HL-60 (cell line): ENCODE measurements at places on chromosomes 16 and 17.

DNA sequence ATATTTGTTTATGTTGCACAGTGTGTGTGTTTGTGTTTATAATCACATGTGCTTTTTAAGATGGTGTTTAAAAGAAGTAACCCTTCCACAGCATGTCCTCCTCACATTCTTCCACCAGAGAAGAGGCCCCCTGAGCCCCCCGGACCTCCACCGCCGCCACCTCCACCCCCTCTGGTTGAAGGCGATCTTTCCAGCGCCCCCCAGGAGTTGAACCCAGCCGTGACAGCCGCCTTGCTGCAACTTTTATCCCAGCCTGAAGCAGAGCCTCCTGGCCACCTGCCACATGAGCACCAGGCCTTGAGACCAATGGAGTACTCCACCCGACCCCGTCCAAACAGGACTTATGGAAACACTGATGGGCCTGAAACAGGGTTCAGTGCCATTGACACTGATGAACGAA, 69.2 kb downstream of the CDK12 start:
- DNase-seq: no peak

- peak; percentile 30 for DNase-seq
Observed at GRCh38 chr16:31145398-31145990, 4.4 kb downstream of the PRSS36 start.

- no peak for DNase-seq
Observed at GRCh38 chr17:59357929-59358328, 26.5 kb downstream of the YPEL2 start.

DNA sequence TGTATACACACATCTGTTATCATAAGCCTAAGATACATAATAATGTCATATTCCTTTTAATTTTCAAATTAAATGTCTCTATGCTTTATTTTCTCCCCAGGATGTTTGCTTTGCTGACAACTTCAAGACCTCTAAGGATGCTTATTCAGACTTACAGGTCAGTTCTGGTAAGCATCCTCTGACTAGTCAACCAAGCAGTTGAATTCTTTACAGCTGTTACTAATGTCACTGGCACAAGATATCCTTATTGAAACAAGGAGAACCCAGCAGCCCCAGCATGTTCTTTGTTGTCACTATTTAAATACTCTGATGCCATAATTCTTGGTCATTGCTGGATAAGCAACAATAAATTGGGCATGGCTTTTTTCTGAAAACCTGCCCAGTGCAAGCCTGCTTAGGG, 232.3 kb upstream of the PMFBP1 start:
- DNase-seq: no peak

GRCh38 chr16:65012357-65012756, 109.5 kb downstream of the CDH11 start:
- no peak for DNase-seq

- no peak for DNase-seq
Observed at GRCh38 chr17:75849279-75849646, 5.1 kb upstream of the UNC13D start.

- peak; percentile 77 for DNase-seq
Observed at GRCh38 chr17:58249270-58250133, 11.1 kb downstream of the LPO start.

DNA sequence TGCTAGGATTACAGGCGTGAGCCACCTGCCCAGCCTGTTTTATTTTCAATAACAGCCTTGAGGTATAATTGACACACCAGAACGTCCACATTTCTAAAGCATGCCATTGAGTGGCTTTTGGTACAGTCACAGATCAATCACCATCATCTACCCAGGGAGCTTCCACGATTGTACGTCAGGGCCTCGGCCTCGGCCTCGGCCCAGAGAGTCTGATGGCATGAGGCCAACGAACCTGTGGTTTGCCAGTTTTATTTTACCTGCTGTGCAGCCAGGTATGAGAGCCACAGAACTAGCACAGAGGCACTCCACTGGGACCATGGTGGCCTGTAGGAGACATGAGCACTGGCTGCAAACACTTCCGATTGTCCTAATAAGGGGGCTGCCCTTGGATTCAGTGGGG, 8.3 kb downstream of the UBALD1 start:
- DNase-seq: no peak

DNA sequence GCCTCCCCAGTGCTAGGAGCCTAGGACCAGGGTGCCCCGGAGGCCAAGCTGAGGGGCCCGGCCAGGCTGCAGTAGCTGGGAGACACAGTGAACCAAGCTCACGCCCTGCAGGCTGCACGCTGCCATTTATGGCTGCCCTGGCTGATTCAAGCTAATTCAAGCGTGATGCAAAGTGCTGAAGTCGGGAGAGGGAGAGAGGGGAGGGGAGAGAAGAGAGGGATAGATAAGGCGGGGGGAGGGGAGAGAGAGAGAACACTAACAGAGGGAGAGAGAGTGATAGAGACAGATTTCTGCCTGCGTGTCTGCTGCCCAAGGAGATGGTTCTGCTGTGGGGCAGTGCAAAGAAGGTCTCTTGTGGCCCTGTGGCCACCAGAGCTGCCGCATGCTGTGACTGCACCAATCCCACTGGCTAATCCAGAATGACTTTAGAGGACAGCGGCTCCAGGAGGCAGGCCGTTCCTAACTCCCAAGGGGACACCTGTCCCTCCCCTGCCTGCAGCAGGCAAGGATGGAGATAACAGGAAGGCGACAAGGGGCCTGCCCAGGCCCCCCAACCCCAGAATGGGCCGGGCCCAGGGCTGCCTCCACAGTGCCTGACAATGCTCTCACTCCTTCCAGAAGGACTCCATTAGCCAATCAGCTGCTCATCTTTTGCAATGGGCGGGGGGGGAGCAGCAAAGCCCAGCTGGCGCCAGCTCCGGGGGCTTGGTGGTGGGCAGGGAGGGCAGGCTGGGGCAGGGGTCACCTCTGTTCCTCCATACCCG, 12.9 kb downstream of the MXRA7 start:
- no peak for DNase-seq

DNA sequence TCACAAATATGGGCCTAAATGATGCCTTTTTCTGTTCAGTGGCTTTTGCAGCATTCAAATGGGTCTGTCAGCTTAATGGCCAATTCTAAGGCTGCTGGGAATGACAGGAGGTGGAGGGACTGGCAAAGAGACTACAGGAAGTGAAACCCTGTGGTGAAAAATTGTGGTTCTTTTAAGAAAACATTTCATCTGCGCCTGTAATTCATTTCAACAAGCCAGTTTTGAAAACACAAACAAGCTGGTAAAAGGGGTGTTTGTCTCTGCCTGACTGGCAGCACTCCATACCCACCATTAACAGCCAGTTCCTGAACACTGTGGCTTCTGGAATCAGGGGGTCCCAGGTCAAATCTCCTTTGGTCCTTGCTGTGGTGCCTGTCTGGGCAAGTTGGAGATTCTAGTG, 3.6 kb upstream of the KDM8 start:
- peak; percentile 51 for DNase-seq

- DNase-seq: peak; percentile 31
Observed at GRCh38 chr16:89200124-89200849, at the start of gene SLC22A31. SLC22A31 (minus strand) TSS chr16:89200537; CDS start chr16:89200501, 36 bp downstream.

DNA sequence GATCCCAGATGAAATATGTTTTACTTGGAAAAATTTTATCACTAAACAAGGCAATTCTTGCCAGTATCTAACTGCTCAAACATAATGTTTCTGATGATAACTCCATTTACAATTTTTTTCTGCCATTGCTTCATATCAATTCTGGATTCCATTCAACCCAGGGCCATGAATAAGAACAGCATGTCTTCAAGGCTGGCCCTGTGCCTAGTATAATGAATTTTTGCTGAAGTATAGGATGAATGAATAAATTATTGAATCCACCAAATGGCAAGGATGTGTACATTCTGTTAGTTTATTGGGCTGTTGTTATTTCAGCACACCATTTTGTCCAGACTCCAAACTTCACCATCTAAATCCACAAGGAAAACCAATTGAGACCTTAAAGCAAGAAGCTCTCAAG, 414.7 kb downstream of the HS3ST3B1 start:
- no peak for DNase-seq

- DNase-seq: no peak
Observed at GRCh38 chr17:81532490-81533287, 4.5 kb downstream of the FSCN2 start.

GRCh38 chr17:53101706-53102105, 721.0 kb upstream of the KIF2B start:
- no peak for DNase-seq

DNA sequence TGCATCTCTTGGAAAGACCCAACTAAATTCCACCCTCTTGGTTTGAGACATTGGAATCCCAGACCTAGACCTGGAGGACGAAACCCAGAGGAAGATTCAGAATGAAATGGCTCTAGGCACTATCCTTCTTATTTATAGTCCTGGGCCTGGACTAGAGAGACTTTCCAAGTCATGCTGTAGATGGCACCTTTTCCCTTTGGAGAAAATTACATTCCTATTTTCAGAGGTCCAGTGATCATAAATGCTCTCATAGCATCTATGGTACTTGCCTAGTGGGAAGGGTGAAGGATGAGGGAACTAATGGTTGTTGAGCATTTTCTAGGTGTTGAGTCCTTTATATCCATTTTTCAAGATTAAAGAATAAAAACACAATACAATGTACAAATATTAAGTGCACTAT, 37.1 kb downstream of the SPACA3 start:
- no peak for DNase-seq

DNA sequence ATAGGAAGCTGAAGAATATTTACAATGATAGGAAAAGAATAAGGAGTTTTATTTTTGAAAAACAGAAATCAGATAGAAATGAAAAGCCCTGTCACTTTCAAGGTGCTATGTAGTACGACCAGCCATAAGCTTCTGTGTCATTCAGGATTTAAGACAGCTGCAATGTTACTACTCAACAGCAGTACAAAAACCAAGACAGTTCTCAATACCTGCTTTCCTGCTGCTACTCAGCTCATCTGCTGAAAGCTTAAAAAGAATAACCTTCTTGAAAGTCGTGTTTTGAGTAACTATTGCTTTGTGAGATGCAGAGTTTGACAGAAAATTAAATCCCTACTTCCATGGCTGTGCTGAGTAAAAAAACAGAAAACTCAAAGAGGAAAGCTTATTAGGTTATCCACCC, 8.7 kb downstream of the GRB2 start:
- DNase-seq: no peak

GRCh38 chr16:78298986-78299385, 199.5 kb downstream of the WWOX start:
- no peak for DNase-seq

DNA sequence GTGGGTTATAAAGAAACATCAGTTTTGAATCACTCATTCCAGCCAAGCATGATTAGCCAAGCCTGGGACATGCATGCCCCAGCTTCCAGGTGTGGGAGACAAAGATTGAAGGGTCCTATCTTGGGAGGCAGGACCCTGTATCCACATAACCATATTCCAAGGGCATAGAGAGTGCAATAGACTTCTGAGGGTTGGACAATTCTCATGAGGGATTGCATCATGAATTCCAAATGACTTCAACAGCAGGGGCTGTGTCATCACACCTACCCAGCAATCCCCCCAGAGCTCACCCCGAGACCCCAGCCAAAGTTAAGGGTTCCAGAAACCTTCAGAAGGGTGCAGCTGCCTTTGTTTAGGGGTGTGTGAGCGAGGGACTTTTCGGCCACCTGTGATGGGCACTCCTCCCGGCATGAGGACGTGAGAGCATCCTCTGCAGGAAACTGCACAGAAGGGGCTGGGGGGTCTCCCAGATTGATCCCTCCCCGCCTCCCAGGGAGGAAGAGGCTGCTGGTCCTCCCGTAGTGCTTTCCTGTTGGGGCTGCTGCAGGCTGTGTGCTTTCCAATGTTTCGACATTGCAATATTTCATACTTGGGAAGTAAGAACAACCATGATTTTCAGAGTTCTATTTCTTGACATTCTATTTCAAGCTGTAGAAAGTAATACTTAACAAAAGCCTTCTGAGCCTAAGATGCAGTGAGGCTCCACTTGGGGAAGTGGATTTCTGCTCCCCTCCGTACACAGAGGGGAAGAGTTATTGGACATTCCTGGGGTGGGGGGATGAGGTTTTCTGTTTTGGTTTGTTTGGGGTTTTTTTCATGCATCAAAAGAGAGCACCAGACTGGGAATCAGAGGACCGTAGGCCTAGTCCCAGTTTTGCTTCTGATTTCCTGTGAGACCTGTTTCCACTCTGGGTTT, 13.3 kb upstream of the PITPNM3 start:
- no peak for DNase-seq

DNA sequence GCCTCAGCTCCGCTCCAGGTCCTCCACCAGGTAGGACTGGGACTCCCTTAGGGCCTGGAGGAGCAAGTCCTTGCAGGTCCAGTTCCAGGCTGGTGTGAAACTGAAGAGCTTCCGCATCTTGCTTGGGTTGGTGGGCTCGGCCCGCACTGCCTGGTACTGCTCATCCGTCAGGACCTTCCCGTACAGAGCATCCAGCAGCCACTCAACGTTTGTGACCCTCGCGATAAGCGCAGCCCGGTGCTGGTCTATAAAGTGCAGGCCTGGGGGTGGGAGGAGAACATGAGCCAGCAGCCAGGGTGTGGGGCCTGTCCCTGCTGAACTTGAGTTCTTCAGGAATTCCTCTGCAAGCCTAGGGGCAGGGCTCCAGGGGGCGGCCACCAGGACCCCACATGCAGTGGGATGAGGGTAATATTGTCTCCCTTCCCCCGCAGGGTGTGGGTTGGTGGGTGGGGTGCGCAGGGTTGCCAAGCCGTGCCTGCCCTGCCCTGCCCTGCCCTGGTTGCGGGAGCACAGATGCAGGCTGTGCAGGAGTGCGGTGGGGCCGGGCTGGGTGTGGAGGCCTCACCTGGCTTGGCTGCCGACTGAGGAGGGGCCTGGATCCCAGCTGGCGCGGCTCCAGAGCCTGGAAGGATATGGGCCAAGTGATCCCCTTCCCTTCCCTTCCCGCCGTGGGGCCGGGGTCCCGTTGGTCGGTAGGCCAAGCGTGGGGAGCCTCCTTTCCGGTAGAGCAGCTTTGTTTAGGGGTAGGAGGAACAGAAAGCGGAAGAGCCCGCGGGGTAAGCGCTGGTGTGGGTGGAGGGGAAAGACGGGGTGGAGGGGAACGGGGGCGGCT, 762 bp downstream of the PYCARD start:
- DNase-seq: no peak

DNA sequence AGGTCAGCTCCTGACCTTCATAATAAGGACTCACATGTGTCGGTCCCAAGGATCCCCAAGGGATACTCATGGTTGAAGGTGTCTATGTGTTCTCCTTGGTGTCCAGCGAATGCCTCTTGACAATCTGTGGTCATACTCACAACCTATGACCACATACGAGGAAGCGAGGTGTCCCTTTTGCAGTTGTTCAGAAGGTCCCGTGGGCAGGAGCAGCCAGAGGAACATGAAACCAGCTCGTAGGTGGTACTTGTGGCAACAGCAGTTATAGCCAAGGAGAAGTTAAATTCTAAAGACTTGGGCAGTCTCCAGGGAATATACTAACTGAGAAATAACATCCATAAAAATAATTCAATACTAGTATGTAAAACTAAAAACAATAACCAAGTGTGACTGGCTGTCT, 685.3 kb downstream of the WWOX start:
- no peak for DNase-seq
